ENCODE measurements at places on chromosomes 7 and 10.
A peak's percentile ranks its signal among the peaks of the same experiment; 100 is the strongest.

GRCh38 chr7:110867771-110868170, 223.2 kb upstream of the LRRN3 start:
- DNase-seq: no peak

- no peak for DNase-seq
These were observed 6.5 kb downstream of the SUPV3L1 start for GRCh38 chr10:69186524-69186923.

GRCh38 chr7:98571986-98572385, 45.1 kb upstream of the NPTX2 start:
- DNase-seq: no peak

GRCh38 chr7:148935451-148935850, 51.4 kb upstream of the EZH2 start:
- no peak for DNase-seq

GRCh38 chr7:77866786-77867536, 68.4 kb downstream of the PHTF2 start:
- peak; percentile 41 for DNase-seq

DNA sequence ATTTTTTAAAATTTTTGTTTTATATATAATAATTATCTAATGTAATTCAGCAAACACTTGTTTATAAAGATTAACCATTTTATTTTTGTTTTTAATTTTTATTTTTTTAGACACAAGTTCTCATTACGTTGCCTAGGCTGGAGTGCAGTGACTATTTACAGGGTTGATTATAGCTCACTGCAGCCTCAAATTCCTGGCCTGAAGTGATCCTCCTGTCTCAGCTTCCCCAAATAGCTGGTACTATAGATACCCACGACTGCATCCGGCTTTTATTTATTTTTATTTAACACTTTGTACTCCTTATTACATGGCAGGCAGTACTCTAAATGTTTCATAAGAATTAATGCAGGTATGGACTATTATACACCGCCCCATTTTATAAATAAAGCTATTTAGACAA, 288.7 kb downstream of the MDFIC start:
- no peak for DNase-seq

- DNase-seq: no peak
These were observed 23.0 kb downstream of the CRPPA start for GRCh38 chr7:16398146-16399017.

- DNase-seq: no peak
These were observed 427.8 kb downstream of the ARL4A start for GRCh38 chr7:13115157-13115772.

DNA sequence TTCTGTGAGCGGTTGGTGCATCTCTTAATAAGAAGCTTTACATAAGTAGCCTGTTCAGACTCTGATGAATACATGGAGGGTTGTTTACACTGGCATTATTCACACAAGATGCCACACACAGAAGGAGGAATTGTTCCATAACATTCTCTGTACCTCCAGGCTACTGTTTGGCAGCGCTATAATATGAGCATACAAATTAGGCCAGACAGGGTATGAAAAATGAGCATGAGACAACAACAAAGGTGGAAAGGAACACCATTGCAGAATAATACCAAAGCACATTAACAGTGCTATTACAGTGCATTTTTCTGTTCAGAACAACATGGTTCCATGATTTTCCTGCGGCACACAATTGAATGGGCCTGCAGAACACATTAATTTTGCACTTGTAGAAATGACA, 417.2 kb upstream of the C7orf33 start:
- DNase-seq: no peak

GRCh38 chr10:82149674-82150073, 274.7 kb downstream of the NRG3 start:
- DNase-seq: no peak

DNA sequence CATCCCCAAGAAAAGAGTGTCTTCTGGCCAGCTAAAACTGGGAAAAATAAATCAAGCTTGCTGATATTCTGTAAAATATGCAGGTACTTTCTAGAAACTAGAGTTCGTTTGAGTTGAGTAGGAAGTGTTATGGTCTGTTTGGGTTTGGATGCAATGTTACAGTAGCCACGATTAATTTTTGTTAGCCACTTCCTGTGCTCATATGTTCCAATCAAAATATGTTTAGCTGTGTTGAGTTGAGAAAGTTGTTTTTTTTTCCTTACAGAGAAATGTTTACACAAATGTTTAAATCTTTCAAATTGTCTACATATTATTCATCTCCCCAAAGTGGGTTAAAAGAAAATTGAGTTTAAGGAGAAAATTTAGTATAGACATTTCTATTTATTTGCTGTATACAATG, 11.3 kb upstream of the LAMB1 start:
- no peak for DNase-seq

DNA sequence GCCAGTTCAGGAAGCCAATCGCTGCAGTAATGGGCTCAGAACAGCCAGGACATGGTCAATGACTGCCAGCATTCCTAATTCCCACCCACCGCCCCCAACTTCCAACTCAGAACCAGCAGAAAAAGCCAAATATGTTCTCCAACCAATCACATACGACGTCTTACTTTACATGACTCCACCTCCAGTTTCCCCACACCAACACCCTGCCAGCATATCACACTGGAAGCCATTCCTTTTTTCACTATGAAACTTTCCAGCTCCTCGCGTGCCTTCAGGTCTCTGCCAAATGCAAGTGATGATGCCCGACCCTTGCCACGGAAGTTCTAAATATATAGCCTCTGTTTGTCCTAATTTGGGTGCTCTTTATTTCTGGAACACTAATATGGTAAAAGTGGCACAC, 12.5 kb downstream of the NPS start:
- DNase-seq: no peak

- no peak for DNase-seq
These were observed 124.5 kb downstream of the LHPP start for GRCh38 chr10:124586142-124586541.

GRCh38 chr10:100014071-100014762, 4.5 kb upstream of the DNMBP start:
- no peak for DNase-seq

GRCh38 chr10:117631276-117632145, 89.0 kb downstream of the EMX2 start:
- DNase-seq: no peak

DNA sequence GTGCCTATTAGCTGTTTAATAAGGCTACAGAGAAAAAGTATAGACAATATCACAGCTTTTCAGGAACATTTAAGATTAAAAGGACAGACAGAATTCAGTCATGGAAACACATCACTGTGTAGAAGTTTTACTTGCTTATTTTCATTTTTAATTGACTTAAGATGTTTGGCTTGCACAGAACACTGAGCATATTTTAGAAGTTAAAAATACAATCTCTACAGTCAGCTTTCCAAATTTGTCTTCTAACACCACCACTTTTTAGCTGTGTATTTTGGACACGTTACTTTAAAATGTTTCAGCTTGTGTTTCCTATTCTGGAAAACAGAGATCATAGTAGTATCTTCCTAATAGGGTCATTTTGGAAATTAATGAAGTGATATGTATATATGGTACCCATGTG, 11.8 kb downstream of the CFAP69 start:
- DNase-seq: no peak

DNA sequence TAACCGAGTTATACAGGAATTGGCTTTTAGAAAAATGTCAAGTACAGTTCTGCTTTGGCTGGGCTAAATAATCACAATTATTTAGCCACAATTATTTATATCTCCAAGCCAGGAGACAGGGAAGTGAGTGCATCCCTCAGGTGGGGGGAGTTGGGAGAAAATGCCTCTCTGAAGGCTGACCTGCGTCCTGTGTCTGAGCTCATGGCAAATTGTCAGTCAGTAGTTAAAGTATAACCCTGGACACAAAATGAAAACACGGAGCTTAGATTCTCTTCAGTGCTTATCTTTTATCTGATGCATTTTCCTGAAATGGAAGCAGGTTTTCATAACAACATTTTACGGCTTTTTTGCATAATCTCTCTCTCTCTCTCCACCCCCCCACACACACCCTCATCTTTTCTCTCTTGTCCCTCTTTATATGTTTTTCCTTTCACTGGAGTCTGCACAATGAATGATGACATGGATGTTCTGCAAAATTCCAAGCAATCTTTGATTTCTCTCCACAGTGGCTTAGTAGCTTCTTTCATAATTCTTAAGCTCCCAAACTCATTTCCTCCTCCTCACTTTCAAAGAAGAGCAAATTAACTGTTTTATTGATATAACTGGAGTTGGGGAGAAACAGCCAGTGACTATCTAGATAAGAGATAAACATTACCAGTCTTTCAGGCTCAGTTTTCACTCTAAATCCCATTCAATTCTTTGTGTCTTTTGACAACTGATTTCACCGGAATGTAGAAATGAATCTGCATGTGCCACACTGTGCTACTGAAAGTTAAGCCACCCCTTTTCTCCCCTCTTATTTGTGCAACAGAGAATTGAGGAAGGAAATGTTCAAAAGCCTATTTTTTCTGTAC, 521.4 kb upstream of the GHITM start:
- DNase-seq: no peak

GRCh38 chr7:6317797-6318438, 45.5 kb upstream of the CYTH3 start:
- DNase-seq: no peak

DNA sequence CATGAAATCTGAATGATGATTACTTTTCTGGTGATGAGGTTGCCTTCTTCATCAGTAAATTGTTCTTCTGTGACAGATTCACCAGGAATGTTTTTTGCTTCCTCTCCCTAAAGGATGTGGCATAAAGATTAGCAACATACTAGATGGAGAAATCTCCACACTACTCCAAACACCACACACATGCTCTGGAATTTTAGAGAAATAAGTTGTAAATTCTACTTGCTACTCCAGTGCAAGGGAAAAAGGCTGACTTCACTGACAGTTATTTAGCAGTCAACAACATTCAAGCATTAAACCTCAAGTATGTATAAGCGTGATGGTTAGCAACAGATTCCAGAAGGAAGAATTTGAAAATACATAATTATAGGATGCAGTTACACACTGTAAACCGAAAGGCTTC, 137.9 kb upstream of the CCDC6 start:
- DNase-seq: no peak

DNA sequence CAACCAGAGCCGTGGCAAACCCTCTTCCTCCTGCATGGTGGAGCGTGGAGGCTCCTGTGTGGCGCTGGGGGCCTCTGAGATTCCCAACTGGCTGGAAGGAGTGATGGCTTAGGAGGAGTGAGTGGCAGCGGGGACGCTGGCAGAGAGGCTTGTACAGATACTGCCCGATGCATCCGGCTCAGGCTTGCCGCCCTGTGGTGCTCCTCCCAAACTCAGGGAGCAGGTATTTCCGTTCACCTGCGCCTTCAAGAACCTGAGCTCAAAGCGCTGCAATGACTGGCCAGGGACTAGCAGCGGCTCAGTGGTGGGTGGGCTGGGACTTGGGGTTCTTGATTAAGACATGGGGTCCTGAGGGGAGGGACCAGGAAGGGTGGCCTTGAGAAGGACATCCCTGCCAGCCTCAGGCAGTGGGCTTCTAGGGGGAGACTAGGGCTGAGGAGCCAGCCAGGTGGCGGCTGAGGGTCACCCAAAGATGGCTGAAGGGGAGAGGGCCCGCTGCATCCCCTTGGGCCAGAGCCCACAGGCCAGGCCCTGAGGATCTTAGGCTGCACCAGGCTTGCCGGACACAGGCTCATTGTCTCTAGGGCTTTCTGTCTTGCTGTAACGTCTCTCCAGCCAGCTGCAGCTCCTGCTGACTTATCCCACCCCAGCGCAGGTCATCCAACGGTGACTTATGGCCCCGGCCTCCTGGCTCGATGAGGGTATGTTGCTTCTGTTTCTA, 3.2 kb downstream of the ZNF775 start:
- DNase-seq: no peak

All from AG04450 (cell line).